Esophagus muscularis mucosa (tissue), 4 donors: ENCODE measurements at places on chromosomes 7 and 10. TPM values are rescaled to one million over a fixed set of nuclear protein-coding genes. Genes with fewer than 3 reads are reported as not detected.
A peak's percentile ranks its signal among the peaks of the same experiment; 100 is the strongest.

C7orf57 gene
- not detected for total RNA-seq

ACBD7 gene
- 0.63 TPM for total RNA-seq

FAM25G gene
- not detected for total RNA-seq

FBXL13 gene
- 1.7 TPM for total RNA-seq

RAB19 gene
- not detected for total RNA-seq

CCDC3 gene
- total RNA-seq: 23.7 TPM

UCN3 gene
- not detected for total RNA-seq

SRRM3 gene
- total RNA-seq: 4.9 TPM

TRIM73 gene
- 1.7 TPM for total RNA-seq

TAF3 gene
- 10.3 TPM for total RNA-seq

MXI1 gene
- 226 TPM for total RNA-seq

DNA sequence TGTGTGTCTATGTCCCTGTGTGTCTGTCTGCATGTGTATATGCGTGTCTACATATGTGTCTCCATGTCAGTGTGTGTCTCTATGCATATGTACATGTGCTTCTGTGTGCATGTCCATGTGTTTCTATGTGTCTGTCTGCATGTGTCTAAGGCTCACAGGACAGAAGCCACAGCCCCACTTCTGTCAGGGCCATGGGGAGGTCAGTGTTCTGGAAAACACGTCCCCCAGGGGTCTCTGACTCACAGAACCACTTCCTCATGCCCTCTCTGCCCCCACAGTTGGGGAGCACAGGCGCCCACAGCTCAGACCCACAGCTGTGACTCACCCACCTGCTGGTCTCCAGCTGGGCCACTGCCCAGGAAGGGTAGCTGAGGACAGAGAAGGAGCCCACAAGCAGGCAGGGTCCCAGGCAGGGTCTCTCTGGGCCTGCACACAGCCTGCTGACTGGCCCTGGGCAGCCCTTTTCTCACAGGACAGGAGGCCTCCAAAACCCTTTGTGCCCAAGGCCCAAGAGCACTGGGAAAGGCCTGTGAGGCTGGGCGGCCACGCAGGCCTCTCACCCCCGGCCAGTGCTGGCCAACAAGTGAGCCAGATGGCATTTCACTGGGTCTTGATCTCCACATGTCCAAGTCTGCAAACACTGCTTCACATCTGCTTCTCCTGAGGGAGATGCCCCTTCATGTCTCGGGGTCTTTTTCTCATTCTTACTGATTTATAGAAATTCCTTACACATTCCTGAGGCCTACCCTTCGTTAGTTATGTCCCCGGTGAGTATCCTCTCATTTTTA is 102.9 kb upstream of the FAM20C start:
- peaks cover 56% of the 10 kb centered on the region for H3K4me1 ChIP-seq
- no peaks in the 10 kb centered on the region for H3K27me3 ChIP-seq
- no peak overlapping the region for H3K4me3 ChIP-seq
- peak overlapping the region; percentile 52 for H3K27ac ChIP-seq

DNA sequence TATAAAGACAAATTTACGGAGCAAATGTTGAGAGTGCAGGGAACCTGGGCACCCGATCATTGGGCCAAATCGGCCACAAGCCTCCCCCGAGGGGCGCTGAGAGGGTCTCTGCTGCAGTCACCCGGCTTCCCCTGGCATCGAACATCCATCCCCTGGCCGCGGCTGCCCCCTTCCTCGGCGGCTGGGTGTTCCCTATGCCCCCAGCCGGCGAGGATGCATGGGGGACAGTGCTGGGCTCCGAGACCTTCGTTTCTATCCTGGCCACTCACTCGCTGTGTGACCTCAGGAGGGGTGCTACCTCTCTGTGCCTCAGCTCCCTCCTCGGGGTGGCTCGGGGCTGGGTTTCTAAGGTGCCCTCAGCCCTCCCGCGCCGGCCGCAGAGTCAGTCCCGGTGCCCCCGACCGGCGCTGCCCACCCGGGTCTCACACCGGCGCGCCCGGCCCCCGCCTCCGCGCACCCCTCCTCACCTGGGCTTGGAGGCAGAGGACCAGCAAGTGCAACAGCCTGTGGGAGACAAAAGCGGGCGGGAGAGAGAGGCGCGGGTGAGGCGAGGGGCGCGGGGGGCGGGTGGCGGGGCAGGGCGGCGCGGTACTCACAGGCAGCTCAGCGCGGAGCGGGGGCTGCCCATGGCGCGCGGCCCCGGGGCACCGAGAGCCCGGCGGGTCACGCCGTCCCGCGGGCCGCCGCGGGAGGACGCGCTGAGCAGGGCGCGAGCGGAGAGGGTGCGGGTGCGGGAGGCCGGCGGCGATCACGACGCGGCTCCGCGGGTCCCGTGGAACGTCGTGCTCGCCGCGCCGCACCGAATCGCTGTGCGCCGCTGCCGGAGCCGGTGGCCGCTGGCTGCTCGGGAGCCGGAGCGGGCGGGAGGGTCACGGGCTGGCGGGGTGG is at the start of gene FGF8:
TSS of gene FGF8 (minus strand) at position 842 of the 888 bp plus-strand sequence. CDS start at position 628, 214 bp downstream.
- H3K27me3 ChIP-seq: peaks cover 68% of the 10 kb centered on the region
- no peak within 1 kb of the TSS for H3K27ac ChIP-seq
- no peaks in the 10 kb centered on the region for H3K36me3 ChIP-seq
- H3K4me3 ChIP-seq: peak within 1 kb of the TSS; percentile 54

DNA sequence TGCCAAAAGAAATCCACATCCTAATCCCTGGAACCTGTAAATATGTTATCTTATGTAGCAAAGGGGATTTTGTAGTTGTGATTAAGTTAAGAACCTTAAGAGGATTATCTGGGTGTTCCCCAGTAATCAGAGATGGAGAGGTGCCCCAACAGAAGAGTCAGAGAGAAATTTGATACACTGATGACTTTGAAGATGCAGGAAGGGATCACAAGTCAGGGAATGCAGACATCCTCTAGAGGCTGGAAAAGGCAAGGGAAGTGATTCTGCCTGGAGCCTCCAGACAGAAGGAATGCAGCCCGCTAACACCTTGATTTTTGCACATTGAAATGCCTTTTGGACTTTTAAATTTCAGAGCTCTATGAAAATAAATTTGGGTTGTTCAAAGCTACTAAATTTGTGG is 531.7 kb downstream of the DNAJB9 start:
- H3K4me3 ChIP-seq: no peak overlapping the region
- DNase-seq: no peak
- no peaks in the 10 kb centered on the region for H3K36me3 ChIP-seq
- H3K4me1 ChIP-seq: no peaks in the 10 kb centered on the region
- H3K27ac ChIP-seq: no peak overlapping the region

GRCh38 chr10:107540981-107541380 is 376.5 kb upstream of the SORCS1 start:
- H3K36me3 ChIP-seq: no peaks in the 10 kb centered on the region
- H3K27ac ChIP-seq: no peak overlapping the region
- DNase-seq: no peak
- no peak overlapping the region for H3K4me3 ChIP-seq
- no peaks in the 10 kb centered on the region for H3K27me3 ChIP-seq

- H3K4me1 ChIP-seq: peaks cover 13% of the 10 kb centered on the region
- H3K27me3 ChIP-seq: no peaks in the 10 kb centered on the region
- H3K4me3 ChIP-seq: no peak overlapping the region
Measured at GRCh38 chr7:84688671-84689070, 494.1 kb upstream of the SEMA3A start.

GRCh38 chr10:61390851-61391250 is 62.3 kb downstream of the TMEM26 start:
- no peak overlapping the region for H3K27ac ChIP-seq
- DNase-seq: no peak
- H3K36me3 ChIP-seq: no peaks in the 10 kb centered on the region
- H3K27me3 ChIP-seq: no peaks in the 10 kb centered on the region
- H3K4me1 ChIP-seq: no peaks in the 10 kb centered on the region

- H3K27ac ChIP-seq: no peak overlapping the region
- no peak overlapping the region for H3K4me3 ChIP-seq
- H3K27me3 ChIP-seq: no peaks in the 10 kb centered on the region
- H3K4me1 ChIP-seq: peaks cover 6% of the 10 kb centered on the region
- H3K36me3 ChIP-seq: no peaks in the 10 kb centered on the region
Measured at GRCh38 chr7:29639886-29640595, 76.4 kb downstream of the PRR15 start.

- peak overlapping the region; percentile 79 for H3K27ac ChIP-seq
- H3K36me3 ChIP-seq: no peaks in the 10 kb centered on the region
- no peaks in the 10 kb centered on the region for H3K27me3 ChIP-seq
- H3K4me3 ChIP-seq: no peak overlapping the region
- DNase-seq: no peak
Measured at GRCh38 chr10:62018131-62018911, 116.8 kb downstream of the ARID5B start.

- H3K27me3 ChIP-seq: no peaks in the 10 kb centered on the region
- H3K27ac ChIP-seq: no peak overlapping the region
- no peak for DNase-seq
- no peaks in the 10 kb centered on the region for H3K36me3 ChIP-seq
- no peaks in the 10 kb centered on the region for H3K4me1 ChIP-seq
Measured at GRCh38 chr10:121654021-121654545, 55.8 kb upstream of the FGFR2 start.

GRCh38 chr7:73992101-73992562 is 35.8 kb upstream of the ELN start:
- no peak overlapping the region for H3K4me3 ChIP-seq
- H3K4me1 ChIP-seq: peaks cover 56% of the 10 kb centered on the region

- H3K27me3 ChIP-seq: no peaks in the 10 kb centered on the region
- no peak for DNase-seq
- no peaks in the 10 kb centered on the region for H3K36me3 ChIP-seq
- no peak overlapping the region for H3K4me3 ChIP-seq
- H3K4me1 ChIP-seq: peaks cover 39% of the 10 kb centered on the region
- H3K27ac ChIP-seq: peak overlapping the region; percentile 80
Measured at GRCh38 chr7:107785926-107786325, 17.1 kb downstream of the SLC26A3 start.

DNA sequence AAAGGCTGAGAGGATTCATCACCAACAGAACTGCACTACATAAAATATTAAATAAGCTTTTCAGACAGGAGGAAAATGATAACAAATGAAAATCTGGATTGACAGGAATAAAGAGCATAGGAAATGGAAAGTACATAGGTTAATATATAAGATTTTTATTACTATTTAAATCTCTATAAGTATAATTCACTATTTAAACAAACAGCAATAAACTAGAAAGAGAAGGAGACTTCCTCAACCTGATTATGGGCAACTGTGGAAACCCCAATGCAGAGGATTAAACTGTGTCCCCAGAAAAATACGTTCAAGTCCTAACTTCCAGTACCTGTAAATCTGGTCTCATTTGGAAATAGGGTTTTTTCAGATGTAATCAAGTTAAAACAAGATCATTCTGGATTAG is 14.8 kb upstream of the ASL start:
- H3K27ac ChIP-seq: no peak overlapping the region
- H3K36me3 ChIP-seq: no peaks in the 10 kb centered on the region
- no peak for DNase-seq
- no peaks in the 10 kb centered on the region for H3K4me1 ChIP-seq
- H3K27me3 ChIP-seq: no peaks in the 10 kb centered on the region

GRCh38 chr7:101077303-101078086 is 7.8 kb upstream of the TRIM56 start:
- DNase-seq: no peak
- no peak overlapping the region for H3K4me3 ChIP-seq
- no peak overlapping the region for H3K27ac ChIP-seq
- no peaks in the 10 kb centered on the region for H3K27me3 ChIP-seq
- H3K36me3 ChIP-seq: no peaks in the 10 kb centered on the region

DNA sequence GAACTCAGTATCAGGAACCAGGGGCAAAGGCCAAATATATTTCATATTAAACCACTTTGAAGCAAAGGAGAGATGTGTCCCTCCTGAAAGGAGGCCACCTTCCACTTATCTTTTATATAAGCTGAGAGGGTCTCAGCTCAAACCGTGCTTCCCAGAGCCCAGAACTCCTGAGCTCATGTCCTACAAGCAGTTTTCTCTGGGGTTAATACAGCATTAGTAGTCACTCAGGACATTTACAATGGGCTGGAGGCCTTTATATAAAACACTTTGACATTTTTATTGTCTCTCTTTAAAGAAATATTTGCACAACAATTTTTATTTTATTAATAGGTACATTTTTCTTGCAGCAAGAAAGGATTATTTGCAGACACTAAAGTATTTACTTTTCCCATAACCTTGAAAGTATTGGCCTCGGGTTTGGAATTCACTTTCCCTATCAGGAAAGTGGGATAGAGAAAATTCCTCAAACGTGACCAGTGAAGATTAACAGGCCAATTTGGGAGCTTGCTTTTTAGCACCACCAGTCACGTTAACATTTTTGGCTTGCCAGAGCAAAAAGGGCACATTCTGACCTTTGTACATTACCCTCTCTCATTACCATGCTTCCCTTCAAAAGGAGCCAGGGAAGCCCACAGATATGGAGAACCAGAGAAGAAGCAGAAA is 464.9 kb upstream of the NRP1 start:
- no peaks in the 10 kb centered on the region for H3K36me3 ChIP-seq
- DNase-seq: no peak
- no peak overlapping the region for H3K4me3 ChIP-seq
- H3K27ac ChIP-seq: no peak overlapping the region

- H3K27ac ChIP-seq: peak overlapping the region; percentile 93
- H3K4me1 ChIP-seq: peaks cover 15% of the 10 kb centered on the region
- DNase-seq: no peak
Measured at GRCh38 chr7:138460649-138461607, 869 bp downstream of the TRIM24 start.

GRCh38 chr10:75546004-75546403 is 114.6 kb downstream of the LRMDA start:
- no peaks in the 10 kb centered on the region for H3K36me3 ChIP-seq
- H3K27ac ChIP-seq: no peak overlapping the region
- no peak overlapping the region for H3K4me3 ChIP-seq
- no peak for DNase-seq
- no peaks in the 10 kb centered on the region for H3K27me3 ChIP-seq
